ENCODE measurements at places on chromosomes 7 and 10. TPM values are rescaled to one million over a fixed set of nuclear protein-coding genes. Genes with fewer than 3 reads are reported as not detected.
A peak's percentile ranks its signal among the peaks of the same experiment; 100 is the strongest.

EVX1 gene
- not detected for total RNA-seq

- H3K27ac ChIP-seq = no peak overlapping the region
- peak; percentile 73 for DNase-seq
- H3K36me3 ChIP-seq = no peaks in the 10 kb centered on the region
- H3K4me1 ChIP-seq = peaks cover 12% of the 10 kb centered on the region
- H3K27me3 ChIP-seq = no peaks in the 10 kb centered on the region
Observed at GRCh38 chr7:30276203-30276900, 8.0 kb upstream of the ZNRF2 start.

DNA sequence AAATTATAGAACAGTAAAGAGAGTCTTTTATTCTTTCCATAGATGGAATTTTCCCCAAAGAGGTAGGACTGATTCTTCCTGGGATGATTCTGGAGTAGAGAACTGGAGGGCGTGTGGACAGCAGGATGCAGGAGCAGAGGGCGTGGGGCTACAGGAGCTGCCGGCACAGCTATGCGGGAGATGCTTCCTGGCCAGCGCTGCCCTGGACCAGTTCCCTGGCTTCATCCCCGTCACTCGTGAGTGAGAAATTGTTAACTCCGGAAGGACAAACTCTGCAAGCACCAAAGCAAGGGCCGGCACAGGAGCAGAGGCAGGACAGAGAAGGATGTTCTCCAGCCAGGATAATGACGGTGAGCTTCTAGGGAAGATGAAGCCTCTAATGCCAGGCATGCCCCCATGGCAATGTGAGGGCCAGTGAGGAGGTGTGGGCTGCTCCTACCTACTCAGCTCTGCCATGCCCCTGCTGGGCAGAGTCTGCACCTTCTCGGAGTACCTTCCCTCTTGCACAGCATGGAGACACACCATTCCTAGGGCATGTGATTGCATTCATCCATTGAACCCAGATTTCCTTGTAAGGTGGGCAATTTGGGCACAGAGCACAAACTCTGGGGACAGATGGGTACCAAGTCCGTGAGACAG, 760.9 kb upstream of the IGFBP3 start:
- no peak for DNase-seq
- no peak overlapping the region for H3K27ac ChIP-seq
- H3K27me3 ChIP-seq = no peaks in the 10 kb centered on the region
- H3K36me3 ChIP-seq = no peaks in the 10 kb centered on the region
- H3K4me1 ChIP-seq = no peaks in the 10 kb centered on the region

DNA sequence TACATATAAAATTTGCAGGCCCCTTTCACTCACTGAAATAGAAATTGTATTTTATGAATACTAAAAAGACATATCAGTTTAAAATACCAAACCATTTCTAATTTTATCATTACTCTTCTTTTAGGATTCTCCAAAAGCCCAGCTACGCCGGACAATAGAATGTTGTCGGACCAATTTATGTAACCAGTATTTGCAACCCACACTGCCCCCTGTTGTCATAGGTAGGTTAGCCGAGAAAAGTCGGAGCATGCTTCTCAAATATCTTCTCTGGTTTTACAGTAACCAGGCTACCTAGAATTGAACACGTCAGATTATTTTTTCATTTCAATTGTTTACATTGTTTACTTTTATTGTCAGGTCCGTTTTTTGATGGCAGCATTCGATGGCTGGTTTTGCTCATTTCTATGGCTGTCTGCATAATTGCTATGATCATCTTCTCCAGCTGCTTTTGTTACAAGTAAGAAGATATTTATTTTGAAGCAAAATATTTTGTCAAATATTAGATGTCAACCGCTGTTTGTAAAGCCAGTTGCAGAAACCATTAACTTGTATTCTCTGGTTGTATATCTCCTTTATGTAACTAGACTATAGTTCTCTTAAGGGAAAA, 57.6 kb downstream of the MMRN2 start:
- H3K36me3 ChIP-seq = peaks cover 3% of the 10 kb centered on the region
- H3K27me3 ChIP-seq = no peaks in the 10 kb centered on the region
- no peak overlapping the region for H3K4me3 ChIP-seq
- DNase-seq = peak; percentile 58

GRCh38 chr7:27185013-27185853, at the start of gene HOXA11:
TSS of gene HOXA11 (minus strand) at chr7:27185232. CDS start at chr7:27185144, 88 bp downstream.
- DNase-seq = no peak
- peak within 1 kb of the TSS; percentile 60 for H3K4me3 ChIP-seq
- H3K27me3 ChIP-seq = peaks cover 90% of the 10 kb centered on the region
- H3K4me1 ChIP-seq = peaks cover 28% of the 10 kb centered on the region

DNA sequence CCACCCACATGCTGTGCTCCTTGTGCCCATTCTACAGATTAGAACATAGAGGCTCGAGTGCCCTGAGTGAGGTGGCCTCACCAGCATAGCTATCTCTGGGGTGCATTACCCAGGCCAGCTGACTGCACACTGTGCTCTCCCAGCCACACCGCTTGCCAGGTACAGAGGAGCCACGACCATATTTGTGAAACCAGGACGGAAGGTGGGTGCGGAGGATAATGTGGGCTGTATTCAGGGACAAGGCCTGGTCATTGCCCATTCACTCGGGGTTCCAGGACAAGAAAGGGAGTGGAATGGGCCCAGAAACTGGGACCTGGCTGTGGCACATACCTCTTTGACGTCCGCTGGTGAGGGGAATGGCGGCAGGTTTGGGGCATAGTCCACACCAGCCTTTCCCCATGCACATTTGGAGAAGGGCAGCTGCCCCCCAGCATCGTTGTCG, 236.0 kb downstream of the TNS3 start:
- no peak for DNase-seq
- no peaks in the 10 kb centered on the region for H3K27me3 ChIP-seq

DNA sequence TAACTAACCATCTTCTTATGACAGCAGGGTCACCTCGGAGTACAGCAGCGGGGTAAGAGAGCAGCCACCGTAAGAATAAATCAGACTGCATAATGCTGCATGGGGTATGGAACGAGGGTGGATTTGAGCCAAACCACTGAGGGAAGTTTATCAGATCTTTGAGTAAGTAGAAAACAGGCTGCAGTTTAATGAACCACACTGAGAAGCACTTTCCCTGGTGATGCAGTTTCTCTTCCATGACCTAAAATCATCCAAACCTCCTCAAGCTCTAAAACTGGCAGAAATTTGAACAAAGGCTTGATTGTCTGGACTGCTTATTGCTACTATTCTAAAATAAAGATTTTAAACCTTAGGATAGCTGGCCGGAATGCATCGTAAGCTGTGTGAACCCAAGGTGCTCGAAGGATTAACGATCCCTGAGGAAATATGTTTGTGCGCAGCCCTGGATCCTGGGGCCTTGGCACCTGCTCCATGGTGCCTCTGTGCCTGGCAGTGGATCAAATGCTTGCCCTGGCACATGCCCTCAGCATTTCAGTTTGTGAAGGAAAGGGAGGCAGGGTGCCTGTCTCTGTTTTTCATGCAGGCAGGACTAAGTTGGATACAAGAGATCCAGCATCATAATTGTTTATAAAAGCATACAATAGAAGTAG, 322.7 kb downstream of the LHFPL3 start:
- DNase-seq = no peak
- H3K27ac ChIP-seq = no peak overlapping the region
- H3K4me1 ChIP-seq = no peaks in the 10 kb centered on the region
- H3K36me3 ChIP-seq = no peaks in the 10 kb centered on the region
- H3K27me3 ChIP-seq = peaks cover 7% of the 10 kb centered on the region

GRCh38 chr10:71819441-71819861, 31.6 kb downstream of the PSAP start:
- H3K36me3 ChIP-seq = peaks cover 16% of the 10 kb centered on the region
- H3K4me1 ChIP-seq = peaks cover 19% of the 10 kb centered on the region
- H3K27me3 ChIP-seq = no peaks in the 10 kb centered on the region
- H3K27ac ChIP-seq = no peak overlapping the region

CRHR2 gene
- not detected for total RNA-seq

RTKN2 gene
- total RNA-seq = 3.8 TPM

- H3K4me3 ChIP-seq = no peak overlapping the region
- H3K36me3 ChIP-seq = peaks cover 39% of the 10 kb centered on the region
- no peak overlapping the region for H3K27ac ChIP-seq
- peaks cover 1% of the 10 kb centered on the region for H3K4me1 ChIP-seq
Observed at GRCh38 chr10:35316218-35316967, 19.9 kb upstream of the CCNY start.

DNA sequence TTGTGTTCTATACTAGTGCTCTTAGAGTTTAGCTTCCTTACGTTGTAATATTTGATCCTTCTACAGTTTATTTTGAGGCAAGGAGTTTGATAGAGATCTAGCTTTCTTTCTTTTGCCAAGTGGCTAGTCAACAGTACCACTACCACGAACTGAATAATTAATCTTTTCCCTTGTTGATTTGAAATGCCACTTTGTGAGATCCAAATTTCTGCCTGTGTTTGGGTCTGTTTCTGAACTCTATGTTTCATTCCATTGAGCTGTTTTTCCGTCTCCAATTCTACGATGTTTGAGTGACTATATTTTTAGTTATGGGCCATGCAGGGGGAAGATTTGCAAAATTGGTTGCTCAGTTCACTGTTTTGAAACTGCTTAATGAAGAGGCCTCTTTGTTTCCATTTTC, 134.7 kb downstream of the KIAA1217 start:
- H3K27me3 ChIP-seq = no peaks in the 10 kb centered on the region
- H3K36me3 ChIP-seq = no peaks in the 10 kb centered on the region

- DNase-seq = no peak
- no peaks in the 10 kb centered on the region for H3K27me3 ChIP-seq
- peaks cover 57% of the 10 kb centered on the region for H3K36me3 ChIP-seq
- peaks cover 20% of the 10 kb centered on the region for H3K4me1 ChIP-seq
Observed at GRCh38 chr10:87918254-87918859, 54.9 kb downstream of the PTEN start.

DNA sequence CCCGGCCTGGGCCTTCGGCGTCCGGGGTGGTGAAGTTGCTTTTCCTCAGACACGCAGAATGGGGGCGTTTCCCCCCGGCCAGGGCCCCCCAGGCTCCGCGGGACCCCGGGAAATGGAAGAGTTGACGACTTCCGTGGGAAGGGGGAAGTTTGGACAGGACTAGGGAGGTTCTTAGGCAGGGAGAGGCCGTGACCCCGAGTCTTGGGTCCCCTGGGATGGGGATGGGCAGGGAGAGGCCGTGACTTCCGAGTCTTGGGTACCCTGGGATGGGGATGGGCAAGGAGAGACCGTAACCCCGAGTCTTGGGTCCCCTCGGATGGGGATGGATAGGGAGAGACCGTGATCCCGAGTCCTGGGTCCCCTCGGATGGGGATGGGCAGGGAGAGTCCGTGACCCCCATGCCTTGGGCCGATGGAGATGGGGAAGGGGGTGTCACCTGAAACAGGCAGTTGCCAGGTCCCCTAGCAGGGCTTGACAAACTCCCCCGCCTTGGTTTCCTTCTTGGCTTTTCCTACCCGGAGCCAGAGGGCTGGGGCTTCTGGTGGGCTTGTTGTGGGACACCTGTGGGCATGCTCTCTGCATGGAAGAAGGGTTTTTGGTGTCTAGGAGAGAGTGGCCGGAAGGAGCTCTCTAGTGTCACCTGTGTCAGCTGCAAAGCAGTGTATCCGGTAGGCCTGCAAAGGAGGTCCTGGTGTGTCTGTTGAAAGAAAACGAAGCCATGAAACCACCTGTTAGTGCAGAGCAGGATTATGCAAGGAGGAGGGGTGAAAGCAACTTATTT, 1.1 kb downstream of the TRRAP start:
- H3K4me3 ChIP-seq = peak overlapping the region; percentile 88
- peaks cover 13% of the 10 kb centered on the region for H3K36me3 ChIP-seq
- peaks cover 22% of the 10 kb centered on the region for H3K4me1 ChIP-seq

DNA sequence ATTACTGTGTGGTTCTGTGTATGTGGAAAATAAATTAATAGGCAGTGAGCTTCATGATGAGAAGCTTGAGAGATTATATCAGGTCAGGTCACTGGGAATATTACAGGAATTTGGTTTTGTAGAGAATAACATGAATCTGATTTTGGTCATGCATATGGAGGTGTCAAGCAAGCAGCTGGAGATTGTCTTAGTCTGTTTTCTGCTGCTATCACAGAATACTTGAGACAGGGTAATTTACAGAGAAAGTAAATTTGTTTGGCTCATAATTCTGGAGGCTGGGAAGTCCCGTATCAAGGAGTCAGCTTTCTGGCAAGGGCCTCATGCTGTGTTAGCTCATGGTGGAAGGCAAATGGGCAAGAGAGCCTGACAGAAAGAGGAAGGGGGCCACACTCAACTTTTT, 120.7 kb upstream of the FAM3C start:
- no peak for DNase-seq
- H3K4me3 ChIP-seq = no peak overlapping the region
- peaks cover 25% of the 10 kb centered on the region for H3K4me1 ChIP-seq
- peaks cover 29% of the 10 kb centered on the region for H3K36me3 ChIP-seq
- H3K27me3 ChIP-seq = no peaks in the 10 kb centered on the region

C10orf105 gene
- 0.26 TPM for total RNA-seq

GRCh38 chr10:77685432-77685831, 47.8 kb upstream of the KCNMA1 start:
- no peak for DNase-seq
- H3K27ac ChIP-seq = no peak overlapping the region
- H3K4me1 ChIP-seq = no peaks in the 10 kb centered on the region

DNA sequence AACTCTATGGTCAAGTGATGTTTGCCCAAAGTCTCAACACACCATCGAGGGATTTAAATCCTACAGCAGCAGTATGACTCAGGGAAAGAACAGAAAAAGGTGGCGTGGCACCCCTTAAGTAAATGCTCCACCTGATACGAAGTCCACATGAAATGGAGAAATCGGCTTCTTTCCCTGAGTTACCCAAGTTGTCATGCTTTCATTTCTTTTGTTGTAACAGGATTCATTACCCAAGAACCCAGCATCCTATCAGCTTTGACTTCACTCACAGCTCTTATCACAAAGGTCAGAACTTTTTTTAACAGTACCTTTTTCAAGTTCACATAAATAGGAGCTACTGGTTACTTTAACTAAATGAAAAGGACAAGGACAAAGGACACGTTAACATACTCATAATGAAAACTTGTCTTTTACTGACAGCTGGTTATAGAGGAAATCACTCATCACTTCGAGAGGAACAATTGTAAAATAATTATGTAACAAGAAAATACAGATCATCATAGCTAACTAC, 219.8 kb upstream of the FRMD4A start:
- peak overlapping the region; percentile 40 for H3K27ac ChIP-seq
- no peaks in the 10 kb centered on the region for H3K27me3 ChIP-seq
- no peak overlapping the region for H3K4me3 ChIP-seq
- H3K36me3 ChIP-seq = peaks cover 37% of the 10 kb centered on the region
- no peak for DNase-seq
- H3K4me1 ChIP-seq = peaks cover 70% of the 10 kb centered on the region

GRCh38 chr7:11818281-11818680, 13.7 kb downstream of the THSD7A start:
- no peaks in the 10 kb centered on the region for H3K27me3 ChIP-seq
- H3K4me3 ChIP-seq = no peak overlapping the region
- H3K4me1 ChIP-seq = no peaks in the 10 kb centered on the region
- H3K27ac ChIP-seq = no peak overlapping the region
- DNase-seq = no peak

- no peak overlapping the region for H3K27ac ChIP-seq
- DNase-seq = no peak
- no peak overlapping the region for H3K4me3 ChIP-seq
- H3K4me1 ChIP-seq = no peaks in the 10 kb centered on the region
- no peaks in the 10 kb centered on the region for H3K27me3 ChIP-seq
Observed at GRCh38 chr7:158075633-158076001, 512.0 kb downstream of the PTPRN2 start.

- no peaks in the 10 kb centered on the region for H3K27me3 ChIP-seq
- H3K27ac ChIP-seq = peak overlapping the region; percentile 96
- no peak overlapping the region for H3K4me3 ChIP-seq
- H3K36me3 ChIP-seq = no peaks in the 10 kb centered on the region
- peaks cover 89% of the 10 kb centered on the region for H3K4me1 ChIP-seq
Observed at GRCh38 chr10:71729161-71729636, 9.6 kb upstream of the C10orf105 start.

PAPSS2 gene
- 0.06 TPM for total RNA-seq

- no peaks in the 10 kb centered on the region for H3K4me1 ChIP-seq
- peaks cover 7% of the 10 kb centered on the region for H3K27me3 ChIP-seq
- no peak for DNase-seq
- H3K27ac ChIP-seq = no peak overlapping the region
- H3K4me3 ChIP-seq = no peak overlapping the region
Observed at GRCh38 chr10:119957451-119957850, 64.9 kb downstream of the SEC23IP start.
